ENCODE measurements at places on chromosomes 7 and 10.

DNA sequence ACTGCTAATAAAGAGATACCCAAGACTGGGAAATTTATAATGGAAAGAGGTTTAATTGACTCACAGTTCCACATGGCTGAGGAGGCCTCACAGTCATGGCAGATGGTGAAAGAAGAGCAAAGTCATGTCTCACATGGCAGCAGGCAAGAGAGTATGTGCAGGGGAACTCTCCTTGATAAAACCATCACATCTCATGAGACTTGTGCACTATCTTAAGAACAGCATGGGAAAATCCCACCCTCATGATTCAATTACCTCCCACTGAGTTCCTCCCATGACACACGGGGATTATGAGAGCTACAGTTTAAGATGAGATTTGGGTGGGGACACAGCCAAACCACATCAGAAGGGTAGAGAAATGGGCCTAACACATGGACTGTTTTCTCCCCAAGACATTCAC is 156.3 kb downstream of the CCDC71L start:
- DNase-seq = no peak

DNA sequence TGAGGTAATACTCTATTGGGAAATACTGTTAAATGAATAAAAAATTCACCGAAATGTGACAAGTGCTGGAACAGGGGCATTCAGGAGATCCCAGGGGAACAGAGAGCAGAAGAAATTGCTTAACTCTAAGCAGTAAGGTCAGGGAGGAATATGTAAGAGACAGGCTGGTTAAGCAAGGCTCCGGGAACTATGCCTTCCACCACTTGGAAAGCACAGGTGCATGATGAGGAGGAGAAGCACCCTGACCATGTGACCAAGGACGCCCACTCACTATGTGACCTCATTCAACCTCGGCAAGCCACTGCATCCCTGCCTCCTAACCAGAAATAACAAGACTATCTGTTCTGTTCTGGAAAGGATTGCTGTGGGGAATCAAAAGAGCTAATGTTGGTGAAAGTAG is 218.4 kb downstream of the ELMO1 start:
- no peak for DNase-seq

DNA sequence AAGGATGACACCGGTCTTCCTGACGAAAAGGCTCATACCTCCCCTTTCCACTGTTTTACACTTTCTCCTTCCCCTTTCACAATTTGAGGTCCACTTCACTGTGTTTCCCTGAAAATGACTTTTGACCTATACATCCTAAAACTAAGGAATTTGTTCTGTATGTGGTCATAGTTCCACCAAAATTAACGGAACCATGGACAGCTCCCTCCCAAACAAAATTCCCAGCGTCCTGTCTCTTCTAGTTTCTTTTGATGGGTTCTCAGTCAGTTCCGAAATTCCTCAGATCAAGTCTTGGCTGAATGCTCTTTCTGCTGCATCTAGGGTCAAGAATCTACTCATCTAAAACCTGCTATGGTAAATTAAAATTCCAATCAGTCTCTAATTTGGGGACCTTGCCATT is 1191.9 kb downstream of the CNTNAP2 start:
- DNase-seq = no peak

- no peak for DNase-seq
Observed at GRCh38 chr7:40583667-40584444, 449.1 kb downstream of the SUGCT start.

DNA sequence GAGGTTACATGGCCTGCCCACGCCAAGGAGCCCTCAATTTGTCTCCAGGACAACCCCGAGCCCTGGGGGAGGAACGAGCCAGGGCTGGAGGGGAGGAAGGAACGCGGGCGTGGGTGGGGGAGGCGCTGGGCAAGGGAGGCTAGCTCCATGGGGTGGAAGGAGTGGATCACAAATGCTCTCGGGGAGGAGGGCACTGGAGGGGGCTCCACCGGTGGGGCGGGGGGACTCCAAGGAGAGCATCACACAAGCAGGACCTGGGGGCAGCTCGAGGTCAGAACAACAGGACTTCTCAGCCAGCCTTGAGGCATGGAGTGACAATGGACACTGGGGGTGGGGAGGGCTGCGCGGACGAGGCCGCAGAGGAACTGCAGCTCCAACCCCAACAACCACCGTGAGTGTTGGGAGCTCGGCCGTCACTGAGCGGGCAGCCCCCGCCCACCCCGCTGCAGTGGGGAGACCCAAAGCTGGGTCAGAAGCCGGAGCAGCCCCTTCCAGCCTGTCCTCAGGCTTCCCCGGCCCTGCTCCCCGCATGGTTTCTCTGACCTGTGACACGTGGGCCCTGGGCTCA is 41.1 kb downstream of the STK32C start:
- DNase-seq = no peak

- DNase-seq = no peak
Observed at GRCh38 chr10:62699148-62699547, 105.4 kb upstream of the ADO start.

GRCh38 chr7:92994901-92995300 is 122.9 kb downstream of the SAMD9 start:
- no peak for DNase-seq

- no peak for DNase-seq
Observed at GRCh38 chr7:88337572-88337971, 30.9 kb upstream of the STEAP4 start.

DNA sequence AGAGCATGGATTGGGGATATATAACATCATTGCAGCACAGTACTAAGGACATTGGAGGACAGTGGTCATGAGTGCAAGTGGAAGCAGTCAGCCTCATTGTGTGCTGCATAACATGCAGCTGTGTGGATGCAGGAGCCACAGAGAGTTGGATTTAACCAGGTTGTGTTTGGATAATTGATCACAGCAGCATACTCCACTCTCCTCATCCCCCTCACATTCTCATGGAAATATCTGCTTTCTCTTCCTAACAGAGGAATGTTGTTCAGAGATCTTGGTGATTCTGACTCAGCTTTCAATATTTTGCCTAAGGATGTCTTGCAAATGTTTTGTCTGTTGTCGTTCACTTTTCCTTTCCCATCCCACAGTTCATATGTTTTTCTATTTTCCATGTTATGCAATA is 31.8 kb upstream of the LSM8 start:
- DNase-seq = no peak
